ENCODE measurements at places on chromosomes 3 and 15.

DNA sequence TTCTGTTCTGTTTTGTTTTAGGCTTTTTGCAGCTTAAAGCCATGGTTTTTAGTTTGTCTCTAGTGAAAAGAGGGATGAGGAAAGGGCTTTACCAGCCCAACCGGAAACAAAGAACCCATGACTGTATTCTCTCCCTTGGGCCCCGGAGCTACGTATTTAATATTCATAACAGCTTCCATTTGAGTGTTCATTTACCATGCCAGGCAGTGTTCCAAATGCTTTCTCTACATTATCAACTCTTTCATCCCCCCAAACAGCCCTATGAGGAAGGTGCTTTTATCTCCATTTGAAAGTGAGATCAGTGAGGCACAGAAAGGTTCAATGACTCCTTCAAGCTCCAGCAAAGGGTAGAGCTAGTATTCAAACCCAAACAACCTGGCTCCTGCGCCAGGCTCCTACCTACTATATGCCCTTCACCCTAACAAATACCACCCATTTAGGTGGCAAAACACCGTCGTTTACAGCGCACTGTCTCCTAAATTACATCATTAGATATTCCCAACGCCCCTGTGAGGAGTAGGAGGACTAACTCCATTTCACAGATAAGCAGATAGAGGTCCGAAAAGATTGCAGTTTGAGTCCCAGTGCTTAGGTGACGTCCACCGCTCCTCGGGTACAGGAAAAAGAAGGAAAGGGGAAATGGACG lies 27.9 kb downstream of the GTPBP8 start:
- DNase-seq = no peak

DNA sequence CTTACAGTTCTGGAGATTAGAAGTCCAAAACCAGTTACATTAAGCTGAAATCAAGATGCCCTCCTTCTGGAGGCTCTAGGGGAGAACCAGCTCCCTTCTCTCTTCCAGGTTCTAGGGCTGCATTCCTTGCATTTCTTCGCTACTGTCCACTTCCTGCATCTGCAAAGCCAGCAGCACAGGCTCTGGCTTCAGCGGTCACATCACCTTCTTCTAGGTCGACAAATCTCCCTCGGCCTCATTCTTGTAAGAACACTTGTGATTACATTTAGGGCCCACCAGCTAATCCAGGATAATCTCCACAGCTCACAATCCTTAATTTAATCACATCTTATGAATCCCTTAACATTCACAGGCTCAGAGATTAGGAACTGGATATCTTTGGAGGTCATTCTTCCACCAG lies 73.8 kb downstream of the MINAR1 start:
- no peak for DNase-seq

GRCh38 chr3:134279466-134279865 lies 28.8 kb upstream of the RYK start:
- DNase-seq = no peak

GRCh38 chr3:151908399-151908798 lies 35.0 kb downstream of the SUCNR1 start:
- DNase-seq = no peak

DNA sequence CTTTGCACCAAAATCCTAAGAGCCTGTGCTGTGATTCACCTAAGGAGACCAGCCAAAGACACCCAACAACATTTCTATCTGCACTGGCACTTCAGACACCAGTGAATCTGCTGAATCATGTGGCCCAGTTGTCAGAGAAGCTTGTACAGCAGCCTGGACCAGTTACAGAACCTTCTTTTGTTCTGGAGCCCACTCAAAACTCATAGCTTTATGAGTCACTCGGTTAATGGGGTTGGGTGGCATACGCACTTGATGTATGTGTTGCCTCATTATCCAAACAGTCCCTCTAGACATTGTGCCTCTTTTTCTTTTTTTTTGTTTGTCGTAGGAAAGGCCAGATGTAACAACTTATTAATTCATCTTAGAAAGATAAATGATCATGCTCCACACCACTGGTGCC lies 25.6 kb upstream of the GOLGA6L2 start:
- no peak for DNase-seq

GRCh38 chr3:141065841-141066805 lies 15.0 kb downstream of the SPSB4 start:
- DNase-seq = no peak

- no peak for DNase-seq
Observed at GRCh38 chr3:13519006-13519791, 29.7 kb upstream of the FBLN2 start.

DNA sequence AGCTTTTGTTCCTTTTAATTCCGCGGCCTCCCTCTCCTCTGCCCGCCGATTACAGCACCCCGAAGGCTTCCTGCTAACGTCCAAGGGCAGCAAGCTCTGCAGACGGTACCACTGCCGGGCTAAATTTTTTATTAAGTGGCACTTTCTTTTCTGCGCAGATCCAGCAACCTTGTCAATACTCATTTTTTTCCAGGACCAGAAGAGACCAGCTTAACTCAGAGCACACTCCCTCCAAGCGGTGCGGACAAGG lies 542 bp upstream of the MEIS2 start:
- DNase-seq = no peak

DNA sequence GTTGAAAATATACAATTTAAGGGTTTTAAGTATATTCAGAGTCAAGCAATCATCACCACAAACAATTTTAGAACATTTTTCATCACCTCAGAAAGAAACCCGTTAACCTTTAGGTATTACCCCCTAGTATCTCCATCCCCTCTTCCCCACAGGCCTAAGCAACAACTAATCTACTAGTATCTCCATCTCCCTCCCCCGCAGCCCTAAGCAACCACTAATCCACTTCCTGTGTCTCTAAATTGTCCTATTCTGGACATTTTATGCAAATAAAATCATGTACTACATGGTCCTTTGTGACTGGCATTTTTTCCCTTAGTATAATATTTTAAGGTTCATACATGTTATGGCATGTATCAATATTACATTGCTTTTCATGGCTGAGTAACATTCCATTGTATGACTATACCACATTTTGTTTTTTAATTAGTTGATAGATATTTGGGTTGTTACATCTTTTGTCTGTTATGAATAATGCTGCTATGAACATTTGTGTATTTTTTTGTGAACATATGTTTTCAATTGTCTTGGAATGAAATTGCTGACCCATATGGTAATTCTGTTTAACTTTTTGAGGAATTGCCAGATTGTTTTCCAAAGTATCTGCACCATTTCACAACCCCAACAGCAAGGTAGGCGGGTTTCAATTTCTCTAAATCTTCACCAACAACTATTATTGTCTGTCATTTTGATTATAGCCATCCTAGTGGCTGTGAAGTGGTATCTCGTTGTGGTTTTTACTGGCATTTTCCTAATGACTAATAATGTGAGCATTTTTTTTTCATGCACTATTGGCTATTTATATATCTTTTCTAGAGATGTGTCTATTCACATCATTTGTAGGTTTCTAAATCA lies 215.6 kb upstream of the CD96 start:
- no peak for DNase-seq

DNA sequence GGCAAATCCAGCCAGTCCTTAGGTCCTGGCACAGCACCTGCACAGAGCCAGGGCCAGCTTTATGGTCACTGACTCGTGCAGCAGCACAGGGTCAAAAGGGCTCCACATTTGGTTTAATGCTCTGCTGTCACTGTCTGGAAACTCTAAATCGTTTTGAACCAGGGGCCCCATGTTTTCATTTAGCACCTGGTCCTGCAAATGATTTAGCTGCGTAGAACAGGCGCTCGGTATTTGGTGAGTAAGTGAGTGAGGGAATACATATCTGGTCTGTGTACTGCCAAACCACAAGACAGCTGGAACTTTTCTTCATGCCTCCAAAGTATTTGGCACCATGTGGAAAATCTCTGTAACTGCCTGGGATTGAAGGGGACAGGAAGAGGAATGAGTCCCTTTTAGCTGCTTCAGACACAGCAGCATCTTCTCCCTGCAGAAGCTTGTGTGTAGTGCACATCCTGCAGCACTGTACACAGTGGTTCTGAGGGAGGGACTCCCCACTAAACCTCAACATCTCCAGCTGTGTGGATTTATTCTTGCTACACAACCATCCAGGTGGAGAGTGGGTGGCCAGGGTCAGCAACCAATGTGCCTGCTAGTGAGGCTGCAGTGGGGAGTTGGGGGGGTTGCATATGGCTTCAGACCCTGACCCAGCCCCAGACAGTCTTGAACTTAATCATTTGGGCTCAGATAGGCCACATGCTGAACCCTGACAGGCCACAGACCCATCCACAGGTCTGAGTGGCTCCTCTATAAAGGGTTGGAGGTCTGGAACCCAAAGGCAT lies 1.1 kb downstream of the SH2D7 start:
- DNase-seq = no peak

DNA sequence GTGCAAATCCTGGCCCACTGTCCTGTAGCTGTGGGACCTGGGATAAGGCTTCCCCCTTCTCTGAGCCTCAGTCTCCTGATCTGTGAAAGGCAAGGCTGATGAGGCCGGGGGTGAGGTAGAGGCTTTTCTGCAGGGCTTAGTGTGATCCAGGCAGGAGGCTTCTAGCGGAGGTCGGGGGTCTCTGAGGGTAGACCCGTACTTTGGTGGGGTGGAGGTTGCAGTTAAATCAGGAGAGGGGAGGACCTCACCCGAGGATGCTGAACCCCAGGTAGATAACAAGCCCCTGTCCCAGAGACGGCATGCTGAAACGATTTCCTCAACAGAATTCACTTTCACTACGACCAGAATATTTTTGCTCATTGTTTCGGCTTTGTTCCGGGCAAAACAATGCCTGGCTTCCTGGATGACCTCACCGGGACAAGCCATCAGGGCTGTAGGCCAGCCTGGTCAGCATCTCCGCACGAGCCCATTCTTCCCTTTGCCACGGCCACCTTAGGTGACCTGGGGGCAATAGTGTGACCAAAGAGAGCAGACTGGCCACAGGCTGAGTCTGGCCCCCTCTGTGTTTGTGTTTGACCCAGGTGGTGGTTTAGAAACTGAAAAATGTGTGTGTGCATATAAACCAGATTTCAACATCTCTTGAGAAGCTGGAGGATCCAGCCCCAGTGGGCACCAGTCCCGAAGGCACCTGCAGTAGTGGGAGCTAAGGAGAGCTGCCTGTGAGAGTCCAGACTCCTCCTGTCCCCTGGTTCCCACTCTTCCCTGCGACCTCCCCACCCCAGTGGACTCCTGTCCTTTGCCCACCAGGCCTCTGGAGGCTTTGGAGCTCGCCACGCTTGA lies 33.0 kb downstream of the SLC6A6 start:
- no peak for DNase-seq

GRCh38 chr15:67070150-67070549 lies 4.7 kb downstream of the SMAD3 start:
- no peak for DNase-seq

GRCh38 chr15:41870689-41871081 lies 23.2 kb downstream of the SPTBN5 start:
- DNase-seq = peak; percentile 21

DNA sequence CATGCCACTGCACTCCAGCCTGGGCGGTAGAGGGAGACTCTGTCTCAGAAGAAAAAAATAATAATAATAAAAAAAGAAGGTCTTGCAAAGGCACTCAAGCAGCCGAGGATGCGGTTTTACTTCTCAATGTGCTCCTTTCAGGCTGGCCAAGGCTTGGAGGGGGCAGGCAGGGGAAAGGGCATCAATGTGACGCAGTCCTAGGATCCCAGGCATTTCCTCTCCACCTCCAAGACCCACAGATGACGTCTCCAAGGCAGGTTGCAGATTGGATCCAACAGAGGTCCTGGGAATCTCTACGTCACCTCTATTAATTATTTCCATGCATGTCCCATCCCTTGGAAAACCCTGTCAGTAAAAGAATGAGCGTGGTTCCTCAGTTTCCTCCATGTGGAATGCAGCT lies 56.2 kb downstream of the FAM43A start:
- DNase-seq = no peak

DNA sequence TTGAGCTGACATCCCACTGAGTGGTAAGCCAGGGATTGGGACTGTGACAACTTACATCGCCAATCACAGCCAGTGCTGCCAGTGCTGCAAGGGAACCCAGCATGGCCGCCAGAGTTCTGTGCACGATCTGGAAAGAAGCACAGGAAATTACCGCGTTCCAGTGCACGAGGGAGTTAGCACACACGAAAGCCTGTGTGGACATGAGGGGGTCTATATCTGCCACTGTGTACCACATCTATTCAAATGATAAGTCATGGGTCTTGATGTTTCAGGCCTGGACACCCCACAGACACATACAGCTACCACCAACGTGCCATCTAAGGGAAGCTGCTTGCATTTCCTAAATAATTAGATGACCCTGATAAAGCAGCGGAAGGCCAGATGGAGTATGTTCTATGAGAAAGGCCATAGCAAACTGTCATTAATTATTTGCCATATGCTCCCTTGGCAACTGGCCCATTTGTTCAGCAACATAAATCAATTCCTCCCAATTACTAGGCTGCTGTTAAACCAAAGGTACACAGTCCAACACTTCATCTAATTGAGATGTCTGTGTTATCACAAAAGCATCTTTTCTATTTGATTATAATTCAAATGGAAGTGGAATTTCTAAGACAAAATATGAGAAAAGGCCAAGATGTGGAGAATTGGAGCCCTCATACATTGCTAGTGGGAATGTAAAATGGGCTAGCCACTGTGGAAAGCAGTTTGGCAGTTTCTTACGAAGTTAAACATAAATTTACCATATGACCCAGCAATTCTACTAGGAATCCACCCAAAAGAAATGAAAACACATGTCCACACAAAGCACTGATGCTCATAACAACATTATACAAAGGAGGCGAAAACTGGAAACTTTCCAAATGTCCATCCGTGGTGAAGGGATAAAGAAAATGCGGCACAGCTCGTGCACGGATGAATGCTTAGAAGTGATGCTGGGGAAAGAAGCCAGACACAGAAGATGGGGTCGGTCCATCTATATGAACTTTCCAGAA lies 108.3 kb downstream of the OCA2 start:
- no peak for DNase-seq

- DNase-seq = no peak
Observed at GRCh38 chr15:101539492-101539891, 50.0 kb upstream of the PCSK6 start.

- DNase-seq = peak; percentile 64
Observed at GRCh38 chr3:49803465-49804140, 542 bp downstream of the INKA1 start.

DNA sequence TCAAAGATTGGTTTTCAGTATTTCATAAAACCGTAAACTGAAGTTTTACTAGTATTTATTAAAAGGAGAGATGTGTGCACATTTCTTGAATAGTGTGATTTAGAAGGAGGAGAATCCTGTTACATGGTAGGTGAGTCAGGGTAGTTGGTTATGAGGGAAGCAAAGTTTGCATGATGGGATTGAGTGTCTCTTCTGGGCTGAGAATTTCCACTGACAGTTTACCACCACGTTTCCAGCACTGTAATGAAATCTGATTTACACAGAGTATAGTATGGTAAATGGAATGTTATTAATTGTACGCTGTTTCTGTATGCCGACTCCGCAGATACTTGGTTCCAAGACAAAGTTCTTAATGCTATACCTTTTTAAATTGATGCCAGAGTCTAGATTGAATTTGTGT lies 1.6 kb downstream of the NECTIN3 start:
- no peak for DNase-seq

- DNase-seq = peak; percentile 75
Observed at GRCh38 chr3:50316657-50317242, 5.8 kb downstream of the HYAL2 start.
